Stimulated activated CD4-positive, alpha-beta T cell treated with anti-CD3 and anti-CD28 coated beads, Interleukin-2, amount 100 ng/mL, for 24 hours (primary cell): ENCODE measurements at places on chromosomes 7 and 10.

- no peak for DNase-seq
Observed at GRCh38 chr10:114548662-114549061, 109.4 kb downstream of the ABLIM1 start.

DNA sequence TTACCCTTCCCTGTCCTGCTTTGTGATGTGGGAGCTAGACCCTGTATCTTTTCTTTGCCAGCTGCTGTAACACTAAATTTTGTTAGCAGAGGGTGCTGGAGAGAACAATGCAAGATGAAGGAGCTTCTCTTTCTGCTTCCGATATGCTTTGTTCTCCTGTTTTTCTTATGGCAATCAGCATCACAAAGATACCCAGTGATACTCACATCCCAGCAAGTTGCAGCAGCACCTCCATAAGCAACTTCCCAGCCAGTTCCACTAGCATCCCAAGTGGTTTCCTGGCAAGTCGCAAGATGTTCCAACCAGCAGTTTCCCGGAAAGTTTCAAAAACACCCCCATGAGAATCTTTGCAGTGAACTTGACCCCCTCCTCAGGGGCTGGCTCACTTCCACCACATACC is 148.6 kb downstream of the IMMP2L start:
- no peak for DNase-seq

GRCh38 chr10:106181501-106181900 is 983.0 kb downstream of the SORCS1 start:
- no peak for DNase-seq

DNA sequence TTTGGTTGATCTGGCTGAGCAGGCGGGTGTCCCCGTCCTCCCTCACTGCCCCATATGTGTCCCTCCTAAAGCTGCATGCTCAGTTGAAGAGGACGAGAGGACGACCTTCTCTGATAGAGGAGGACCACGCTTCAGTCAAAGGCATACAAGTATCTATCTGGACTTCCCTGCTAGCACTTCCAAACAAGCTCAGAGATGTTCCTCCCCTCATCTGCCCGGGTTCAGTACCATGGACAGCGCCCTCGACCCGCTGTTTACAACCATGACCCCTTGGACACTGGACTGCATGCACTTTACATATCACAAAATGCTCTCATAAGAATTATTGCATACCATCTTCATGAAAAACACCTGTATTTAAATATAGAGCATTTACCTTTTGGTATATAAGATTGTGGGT is 26.9 kb upstream of the TRIM56 start:
- DNase-seq = peak; percentile 58

GRCh38 chr10:35268791-35269257 is 67.5 kb upstream of the CCNY start:
- DNase-seq = no peak

- DNase-seq = no peak
Observed at GRCh38 chr7:47659664-47660462, 78.0 kb upstream of the TNS3 start.

GRCh38 chr10:6716516-6716915 is 136.4 kb upstream of the PRKCQ start:
- no peak for DNase-seq

- DNase-seq = no peak
Observed at GRCh38 chr7:105610165-105610930, 29.1 kb upstream of the EFCAB10 start.

- DNase-seq = no peak
Observed at GRCh38 chr7:128794020-128794419, 2.3 kb downstream of the CCDC136 start.

DNA sequence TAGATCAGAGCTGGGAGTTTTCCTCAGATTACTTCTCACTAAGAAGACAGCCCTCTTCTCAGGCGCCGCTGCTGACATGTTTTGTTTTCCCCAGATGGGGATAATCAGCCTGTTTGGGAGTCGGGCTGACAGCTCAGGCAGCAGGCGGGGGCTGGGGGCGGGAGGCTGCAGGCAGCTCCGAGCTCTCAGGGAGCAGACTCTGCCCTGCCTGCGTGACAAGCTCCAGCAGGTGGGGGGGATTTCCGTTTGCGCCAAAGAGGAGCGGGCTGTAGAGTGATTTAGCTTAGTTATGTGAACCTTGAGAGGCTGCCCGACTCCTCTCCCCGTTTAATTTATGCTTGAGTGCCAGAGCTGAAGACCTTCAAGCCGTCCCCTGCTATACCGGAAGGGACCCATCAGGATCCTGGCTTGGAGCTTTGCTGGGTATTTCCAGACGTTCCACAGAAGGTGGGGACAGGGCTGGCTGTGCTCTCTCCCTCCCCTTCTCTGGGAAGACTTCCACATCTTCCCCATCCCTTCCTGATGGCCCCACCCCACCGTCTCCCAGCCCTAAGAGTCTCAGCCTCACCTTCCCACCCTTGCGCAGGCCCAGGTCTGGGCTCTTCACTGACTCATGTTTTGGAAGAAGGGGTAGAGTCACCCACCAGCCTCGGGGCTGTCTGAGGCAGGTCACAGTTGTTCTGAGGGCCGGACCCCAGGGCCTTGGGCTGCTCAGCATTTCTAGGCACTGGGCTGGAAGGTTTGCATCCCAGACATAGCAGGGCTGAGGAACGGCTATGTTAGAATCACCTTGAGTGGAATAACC is 24.7 kb upstream of the ADCYAP1R1 start:
- no peak for DNase-seq

- DNase-seq = no peak
Observed at GRCh38 chr10:73478636-73479035, 17.2 kb downstream of the PPP3CB start.
